NCI-H82 (cell line): ENCODE measurements at places on chromosomes 4 and X.

DNA sequence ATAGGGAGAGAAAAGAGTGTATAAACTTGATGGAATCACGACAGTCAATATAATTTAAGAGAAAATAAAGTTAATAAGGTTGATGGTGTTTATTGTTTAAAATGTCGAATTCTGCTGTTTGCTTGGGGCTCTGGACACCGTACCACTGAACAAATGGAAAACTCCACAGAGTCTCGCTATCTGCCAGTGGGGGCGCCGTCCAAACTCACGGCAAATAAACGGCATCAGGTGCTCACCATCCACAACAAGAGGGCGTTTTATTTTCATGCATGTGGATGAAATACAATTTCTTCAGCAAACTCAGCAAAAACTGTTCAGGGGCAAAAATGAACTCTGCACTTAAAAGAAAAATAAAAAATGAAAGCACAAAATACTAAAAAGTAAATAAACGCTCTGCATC, 46.6 kb upstream of the FAM47C start:
- DNase-seq = peak; percentile 37

GRCh38 chr4:71616168-71616811, 167.6 kb downstream of the GC start:
- DNase-seq = no peak

DNA sequence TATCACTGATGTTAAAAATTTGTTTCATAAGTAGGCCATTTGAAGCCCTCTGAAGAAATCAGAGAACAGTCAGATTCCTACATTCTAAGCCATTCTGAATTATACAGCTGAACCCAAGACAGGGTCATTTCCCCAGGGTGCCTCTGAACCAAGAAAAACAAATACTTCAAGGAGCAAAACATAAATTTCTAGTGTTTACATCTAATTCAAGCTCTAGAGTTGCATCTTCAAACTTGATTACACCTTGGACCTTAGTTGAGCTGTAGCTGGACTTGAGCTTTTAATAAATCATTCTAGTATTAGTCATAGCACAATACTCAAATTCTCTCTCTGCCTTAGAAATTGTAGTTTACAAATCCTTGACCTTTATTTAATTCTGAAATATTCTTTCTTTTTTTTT, 87.6 kb upstream of the IL15 start:
- DNase-seq = no peak

- no peak for DNase-seq
Observed at GRCh38 chrX:68843992-68844391, 15.2 kb downstream of the EFNB1 start.

DNA sequence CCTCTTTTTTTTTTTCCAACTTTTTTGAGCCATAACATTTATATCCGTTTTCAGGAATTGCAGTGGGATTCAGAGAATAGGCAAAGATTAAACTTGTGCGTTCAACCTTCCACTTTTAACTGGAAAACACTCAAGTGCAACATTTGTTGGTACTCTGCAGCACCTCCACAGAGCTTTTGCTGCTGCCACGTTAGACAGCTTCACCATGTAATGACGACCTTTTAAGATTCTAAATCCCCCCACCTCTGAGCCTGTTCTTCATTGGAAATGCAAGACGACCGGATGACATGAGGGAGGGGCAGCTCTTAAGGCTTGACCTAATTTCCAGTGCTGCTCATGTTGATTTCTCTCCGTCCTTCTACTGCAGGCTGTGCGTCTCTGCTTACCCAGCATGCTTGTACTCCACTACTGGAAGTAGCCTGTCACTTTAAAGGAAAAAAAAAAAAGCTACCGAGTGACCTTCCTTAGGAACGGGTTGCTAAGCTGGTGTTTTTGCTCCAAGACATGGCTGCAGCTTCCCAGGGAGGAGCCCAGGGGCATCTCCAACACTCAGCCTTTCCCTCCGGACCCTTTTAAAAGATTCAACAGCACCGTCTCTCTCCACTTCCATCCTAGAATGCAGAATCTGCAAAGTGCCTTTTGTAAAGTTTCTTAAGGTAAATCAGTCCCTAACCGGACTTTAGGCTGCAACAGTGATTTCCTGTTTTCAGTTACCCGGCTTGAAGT, at the start of gene CC2D2A:
TSS of gene CC2D2A (plus strand) at position 481 of the 726 bp plus-strand sequence. CDS start 6,051 bp downstream, outside the sequence.
- DNase-seq = peak; percentile 81

DNA sequence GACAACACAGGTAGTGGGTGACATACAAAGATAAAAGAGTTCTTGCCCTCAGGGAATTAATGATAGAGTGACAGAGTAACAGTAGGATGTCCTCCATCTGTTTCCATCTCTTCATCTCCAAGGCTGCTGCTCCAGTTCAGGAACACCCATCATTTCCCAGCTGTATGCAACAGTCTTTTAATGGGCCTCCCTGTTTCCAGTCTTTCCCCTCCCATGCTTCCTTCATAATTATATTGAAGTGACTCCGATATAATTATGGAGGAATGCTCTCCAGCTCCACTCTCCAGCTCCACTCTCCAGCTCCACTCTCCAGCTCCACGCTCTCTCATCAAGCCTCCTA, 65.3 kb upstream of the MSN start:
- no peak for DNase-seq

DNA sequence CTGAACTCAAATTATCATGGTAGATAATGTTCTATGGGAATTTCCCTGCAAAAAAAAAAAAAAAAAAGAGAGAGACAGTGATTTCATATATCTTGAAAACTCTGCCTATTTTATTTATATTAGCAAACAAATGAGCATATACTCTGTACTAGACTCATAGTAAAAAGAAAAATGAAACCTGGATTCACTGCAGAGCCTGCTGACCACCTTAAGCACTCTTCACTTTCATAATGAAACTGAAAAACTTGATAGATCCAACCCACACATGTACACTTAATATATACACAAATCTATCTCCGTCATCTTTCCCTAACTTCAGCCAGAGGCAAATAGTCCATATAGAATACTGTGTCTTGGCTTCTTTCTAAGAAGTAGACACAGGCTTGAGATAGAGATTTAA, 226.1 kb upstream of the KCNIP4 start:
- no peak for DNase-seq

GRCh38 chr4:71941001-71941400, 90.8 kb upstream of the NPFFR2 start:
- peak; percentile 58 for DNase-seq
